ENCODE measurements at places on chromosomes 2 and 18.

GRCh38 chr18:9403795-9404564, 69.4 kb downstream of the TWSG1 start:
- no peak for DNase-seq

DNA sequence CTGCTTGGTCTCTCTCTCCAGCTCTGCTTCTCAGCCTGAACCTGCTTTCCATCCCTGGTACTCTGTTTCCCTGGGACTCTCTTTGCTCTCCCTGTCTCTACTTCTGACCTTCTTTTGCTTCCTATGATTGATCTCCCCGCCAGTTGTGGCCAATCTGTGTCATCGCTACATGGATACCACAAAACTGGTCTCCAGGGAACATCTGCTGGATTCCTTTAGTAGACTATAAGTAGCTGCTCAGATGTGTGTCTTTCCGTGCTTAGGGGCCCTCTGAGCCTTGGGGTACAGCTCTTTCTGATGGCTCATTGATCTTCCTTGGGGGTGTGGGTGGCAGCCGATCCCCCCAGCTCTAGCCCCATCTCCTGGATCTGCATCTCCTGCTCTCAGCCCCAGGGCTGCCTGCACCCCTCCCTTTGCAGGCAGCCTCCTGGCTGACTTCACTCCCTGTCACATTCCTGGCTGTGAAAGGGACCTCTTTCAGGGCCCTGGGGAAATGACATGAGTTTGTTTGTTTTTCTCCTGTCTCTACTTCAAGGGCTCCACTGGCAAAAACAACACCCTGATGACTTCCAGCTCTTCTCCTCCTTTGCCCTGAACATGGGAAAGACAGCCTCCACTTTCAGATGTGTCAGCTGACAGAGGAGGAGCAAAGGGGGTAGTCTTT, 333.7 kb downstream of the CYP26B1 start:
- no peak for DNase-seq

GRCh38 chr18:58535340-58536201, 93.3 kb downstream of the ALPK2 start:
- no peak for DNase-seq

GRCh38 chr2:209002054-209002453, 421.8 kb upstream of the MAP2 start:
- no peak for DNase-seq

DNA sequence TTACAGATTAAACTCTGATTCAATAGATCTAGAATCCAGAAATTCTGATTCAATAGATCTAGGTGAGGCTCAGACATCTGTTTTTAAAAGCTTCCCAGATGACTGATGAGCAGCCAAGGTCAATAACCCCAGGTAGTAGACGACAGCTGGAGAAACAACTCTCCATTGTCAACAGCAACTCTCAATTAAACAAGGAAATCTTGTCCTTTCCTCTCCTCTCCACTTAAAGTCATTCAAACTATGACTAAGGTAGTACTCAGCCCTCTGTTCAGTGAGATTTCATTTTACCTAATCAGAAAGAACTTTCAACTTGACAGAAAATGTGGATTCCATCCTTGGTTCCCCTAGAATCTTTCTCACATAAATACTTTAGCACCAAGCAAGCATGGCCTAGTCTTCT, 94.6 kb upstream of the SCG2 start:
- no peak for DNase-seq

- no peak for DNase-seq
Observed at GRCh38 chr18:6207116-6207515, 207.6 kb downstream of the L3MBTL4 start.

DNA sequence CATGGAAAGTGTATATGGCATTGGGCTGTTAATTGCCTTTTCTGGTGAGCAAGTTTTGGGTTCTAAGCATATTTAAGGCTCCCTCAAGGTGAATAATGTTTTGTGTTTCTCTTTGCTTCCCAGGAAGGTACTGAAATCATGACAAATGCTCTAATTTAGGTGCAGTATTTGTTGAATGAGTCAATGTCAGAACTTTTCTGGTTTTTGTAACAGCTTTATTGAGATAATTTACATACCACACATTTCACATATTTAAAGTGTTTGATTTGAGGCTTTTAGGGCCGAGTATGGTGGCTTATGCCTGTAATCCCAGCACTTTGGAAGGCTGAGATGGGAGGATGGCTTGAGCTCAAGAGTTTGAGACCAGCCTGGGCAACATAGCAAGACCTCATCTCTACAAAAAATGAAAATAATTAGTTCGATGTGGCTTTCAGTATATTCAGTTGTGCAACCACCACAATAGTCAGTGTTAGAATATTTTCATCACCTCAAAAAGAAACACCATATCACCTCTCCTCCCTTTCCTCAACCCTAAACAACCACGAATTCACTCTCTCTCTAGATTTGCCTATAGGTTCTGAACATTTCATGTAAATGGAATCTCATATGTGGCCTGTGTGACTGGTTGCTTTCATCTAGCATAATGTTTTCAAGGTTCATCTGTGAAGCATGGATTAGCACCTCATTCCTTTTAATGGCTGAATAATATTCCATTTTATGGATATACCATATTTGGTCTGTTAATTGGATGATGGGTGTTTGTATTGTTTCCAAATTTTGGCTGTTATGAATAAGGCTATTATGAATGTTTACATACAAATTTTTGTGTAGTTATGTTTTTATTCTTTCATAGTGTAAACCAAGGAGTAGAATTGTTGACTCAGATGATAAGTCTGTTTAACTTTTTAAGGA, 54.9 kb downstream of the MGAT5 start:
- no peak for DNase-seq

DNA sequence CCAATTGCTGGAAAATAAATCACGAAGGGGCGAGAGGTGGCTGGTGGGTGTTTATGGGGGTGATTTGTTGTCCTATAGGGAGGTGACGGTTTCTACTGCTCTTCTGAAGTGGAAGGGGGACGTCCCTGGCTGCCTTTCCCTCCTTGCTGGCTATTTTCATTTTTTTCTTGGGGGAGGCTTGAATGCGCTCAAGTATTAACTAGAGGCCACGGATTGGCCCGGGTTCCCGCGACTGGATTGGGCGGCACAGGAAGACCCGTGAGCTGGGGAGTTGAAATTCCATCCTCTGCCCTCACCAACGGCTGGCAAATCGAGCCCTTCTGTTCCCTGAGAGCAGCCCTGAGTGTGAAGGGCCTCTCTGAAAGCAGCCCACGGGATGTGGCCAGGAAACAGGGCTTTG, 176.5 kb upstream of the SPRED2 start:
- no peak for DNase-seq

DNA sequence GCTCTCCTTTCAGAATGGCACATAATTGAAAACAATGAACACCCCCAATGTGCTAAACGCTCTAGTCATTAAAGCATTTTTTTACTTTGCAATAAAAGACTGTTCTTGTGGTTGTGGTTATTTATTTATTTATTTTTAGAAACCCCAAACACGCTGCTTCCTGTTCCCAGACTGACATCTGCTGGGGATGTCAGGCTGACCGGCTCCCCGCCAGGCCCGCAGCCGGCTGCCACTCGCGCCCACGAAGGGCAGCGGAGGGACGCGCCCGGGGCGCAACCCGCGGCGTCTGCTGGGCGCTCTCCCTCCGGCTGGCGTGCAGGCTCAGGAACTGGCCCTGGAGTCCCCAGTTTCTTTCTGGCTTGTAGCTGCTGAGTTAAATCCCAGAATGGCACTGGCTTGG, 83.1 kb upstream of the SP3 start:
- DNase-seq, result no peak

DNA sequence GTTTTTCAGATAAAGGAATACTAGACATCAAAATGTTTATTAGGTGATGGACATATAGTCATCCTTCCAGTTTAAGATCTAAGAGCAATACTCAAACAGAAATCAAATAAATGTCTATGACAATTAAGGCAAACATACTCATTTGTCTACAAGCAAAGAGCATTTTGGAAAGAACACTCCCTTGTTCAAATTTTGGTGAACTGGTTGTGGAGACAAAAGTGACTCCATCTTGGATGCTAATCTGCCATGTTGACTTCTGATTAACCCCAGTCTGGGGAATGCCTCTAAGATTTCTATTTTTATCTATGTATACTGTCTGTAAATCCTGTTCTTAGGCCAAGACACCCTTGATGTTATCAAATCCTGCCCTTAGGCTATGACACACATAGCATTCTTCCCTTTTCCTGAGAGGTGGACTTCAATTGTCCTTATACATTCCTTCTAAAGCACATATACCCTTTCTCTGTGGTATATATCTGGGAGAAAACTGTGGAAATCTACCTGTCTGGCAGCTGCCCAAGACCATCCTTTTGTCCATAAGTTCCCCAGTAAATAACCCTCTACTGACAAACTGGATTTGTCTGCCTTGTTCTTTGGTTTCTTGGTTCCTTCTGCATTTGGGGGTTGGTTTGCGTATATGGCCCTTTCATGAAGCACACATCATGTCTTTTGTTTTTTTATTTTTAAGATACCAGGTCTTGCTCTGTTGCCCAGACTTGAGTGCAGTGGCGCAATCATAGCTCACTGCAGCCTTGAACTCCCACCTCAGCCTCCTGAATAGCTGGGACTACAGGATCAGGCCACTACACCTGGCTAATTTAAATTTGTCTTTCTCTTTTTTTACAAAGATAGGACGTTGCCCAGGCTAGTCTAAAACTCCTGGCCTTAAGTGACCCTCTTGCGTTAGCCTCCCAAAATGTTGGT, 12.5 kb upstream of the PLEKHM3 start:
- DNase-seq, result no peak

- DNase-seq, result no peak
Observed at GRCh38 chr2:227720680-227721079, 2.9 kb upstream of the SLC19A3 start.
